ENCODE measurements at places on chromosomes 12 and 14. TPM values are rescaled to one million over a fixed set of nuclear protein-coding genes. Genes with fewer than 3 reads are reported as not detected.

ORAI1 gene
- total RNA-seq = 29.9 TPM

FOXA1 gene
- total RNA-seq = 0.20 TPM

TMEM132D gene
- total RNA-seq = 10.1 TPM

GLIPR1L1 gene
- 1.7 TPM for total RNA-seq

KRT1 gene
- not detected for total RNA-seq

DCD gene
- total RNA-seq = not detected

STON2 gene
- 50.0 TPM for total RNA-seq

RNU4-1 gene
- 1,786 TPM for total RNA-seq

CFAP54 gene
- 0.17 TPM for total RNA-seq

SDR9C7 gene
- not detected for total RNA-seq

A2M gene
- total RNA-seq = not detected

GRCh38 chr14:91177073-91178034, 63.5 kb downstream of the DGLUCY start:
- DNase-seq = peak; percentile 66

- no peak for DNase-seq
Observed at GRCh38 chr14:30373526-30373925, 185.4 kb upstream of the G2E3 start.

- no peak for DNase-seq
Observed at GRCh38 chr12:53676656-53677015, 753 bp upstream of the ATP5MC2 start.

DNA sequence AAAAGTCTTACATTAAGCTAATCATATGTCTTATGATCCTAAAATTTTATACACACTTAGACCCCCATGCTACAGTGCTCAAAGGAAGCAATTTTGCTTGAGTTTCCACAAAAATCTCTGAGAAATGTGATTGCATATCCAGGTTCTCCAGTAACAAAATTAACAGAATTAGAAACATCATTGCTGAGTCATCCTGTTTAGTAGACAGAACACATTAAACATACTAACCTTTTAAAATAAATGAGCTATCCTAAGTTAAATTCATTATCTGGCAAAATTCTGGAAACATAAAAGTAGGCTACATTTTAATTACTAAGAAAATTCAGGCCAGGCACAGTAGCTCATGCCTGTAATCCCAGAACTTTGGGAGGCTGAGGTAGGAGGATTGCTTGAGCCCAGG, 94.7 kb downstream of the DENND5B start:
- no peak for DNase-seq

GRCh38 chr12:67388331-67389138, 119.4 kb downstream of the CAND1 start:
- DNase-seq = peak; percentile 46

DNA sequence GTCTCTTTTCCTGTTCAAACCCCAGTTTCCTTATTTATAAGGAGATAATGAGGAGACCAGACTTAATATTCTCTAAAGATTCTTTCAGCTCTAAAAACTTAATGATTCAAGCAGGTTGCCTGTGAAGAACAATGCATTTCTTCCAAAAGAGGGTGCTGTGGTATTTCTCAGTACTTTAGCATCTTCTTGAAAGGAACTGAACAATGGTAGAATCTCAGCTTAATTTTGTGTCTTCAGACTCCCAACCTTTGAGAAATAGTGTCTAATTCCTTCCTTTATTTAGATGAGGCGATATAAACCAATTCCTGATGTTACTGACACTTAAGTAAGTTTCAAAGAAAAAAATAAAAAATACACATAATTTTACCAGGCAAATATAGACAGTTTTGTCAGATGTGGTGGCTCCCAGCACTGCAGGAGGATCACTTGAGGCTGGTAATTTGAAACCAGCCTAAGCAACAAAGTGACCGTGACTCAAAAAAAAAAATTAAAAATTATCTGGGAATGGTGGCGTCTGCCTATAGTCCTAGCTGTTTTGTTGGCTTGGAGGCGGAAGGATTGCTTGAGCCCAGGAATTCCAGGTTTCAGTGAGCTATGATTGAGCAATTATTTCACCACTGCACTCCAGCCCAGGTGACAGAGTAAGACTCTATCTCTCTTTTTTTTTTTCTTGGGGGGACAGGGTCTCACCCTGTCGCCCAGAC, 76.9 kb upstream of the PSMA6 start:
- DNase-seq = no peak

GRCh38 chr12:119245904-119246494, 67.3 kb downstream of the HSPB8 start:
- no peak for DNase-seq

GRCh38 chr12:73308747-73309146, 1036.6 kb downstream of the TRHDE start:
- DNase-seq = no peak

DNA sequence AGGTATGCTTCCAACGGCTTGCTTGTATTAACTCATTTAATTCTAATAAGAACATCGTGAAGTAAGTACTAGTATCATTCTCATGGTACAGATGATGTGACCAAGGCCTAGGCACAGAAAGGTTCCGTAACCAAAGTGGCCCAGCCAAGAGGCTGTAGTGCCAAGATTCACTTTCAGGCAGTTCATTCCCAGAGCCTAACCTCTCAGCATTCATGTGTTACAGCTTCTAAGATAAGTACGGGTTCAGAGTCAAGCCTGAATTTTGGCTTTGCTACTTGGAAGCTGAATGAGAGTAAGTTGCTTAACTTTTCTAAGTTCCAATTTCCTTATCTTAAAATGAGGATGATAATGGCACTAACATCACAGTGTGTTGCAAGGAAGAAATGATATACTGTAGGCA, 379.9 kb downstream of the AEBP2 start:
- no peak for DNase-seq

DNA sequence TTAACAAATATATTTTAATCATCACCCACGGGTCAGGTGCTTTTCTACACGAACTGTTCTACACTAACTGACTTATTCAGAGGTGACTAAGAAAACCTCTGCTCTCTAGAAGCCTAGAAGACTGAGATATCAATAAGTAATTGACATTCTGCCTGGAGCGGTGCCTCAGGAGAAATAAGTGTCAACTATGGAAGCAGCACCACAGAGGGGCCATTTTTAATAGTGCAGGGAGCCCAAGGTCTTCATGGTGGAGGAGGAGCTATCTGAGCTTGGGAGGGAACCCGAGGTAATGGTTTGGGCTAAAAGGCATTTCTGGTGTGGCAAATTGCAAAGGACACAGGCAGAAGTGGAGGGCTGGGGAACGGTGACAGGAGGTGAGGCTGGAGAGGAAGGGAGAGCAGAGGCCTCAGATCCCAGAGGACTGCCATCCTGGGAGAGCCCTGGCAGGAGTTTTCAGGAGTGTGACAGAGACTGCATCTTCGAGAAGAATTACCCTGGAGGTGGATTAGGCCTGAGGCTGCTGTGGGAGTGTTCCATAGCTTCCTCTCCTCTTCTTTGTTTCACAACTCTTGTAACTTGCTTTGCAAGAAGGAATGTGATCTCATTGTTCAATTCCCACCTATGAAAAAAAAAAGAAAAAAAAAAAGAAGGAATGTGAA, 123.1 kb downstream of the NPAS3 start:
- no peak for DNase-seq

DNA sequence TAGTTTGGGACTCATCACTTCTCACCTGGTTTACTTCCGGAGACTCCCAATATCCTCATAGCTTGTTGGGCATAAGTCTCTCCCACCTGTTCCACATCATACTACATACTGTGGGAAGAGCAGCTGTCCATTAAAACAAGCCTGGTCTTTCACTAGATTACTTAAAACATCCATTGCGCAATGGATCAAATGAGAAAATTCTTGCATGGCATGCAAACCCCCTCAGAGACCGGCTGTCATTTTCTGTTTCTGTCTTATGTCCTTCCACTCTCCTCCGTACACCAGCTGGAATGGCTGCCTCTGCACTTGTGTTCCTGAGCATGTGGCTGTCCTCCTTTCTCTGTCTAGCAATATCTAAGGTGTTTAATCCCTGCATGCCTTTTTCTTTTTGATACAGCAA, 265.6 kb downstream of the TMEM117 start:
- no peak for DNase-seq

GRCh38 chr12:91441246-91441645, 258.6 kb upstream of the DCN start:
- DNase-seq = no peak

DNA sequence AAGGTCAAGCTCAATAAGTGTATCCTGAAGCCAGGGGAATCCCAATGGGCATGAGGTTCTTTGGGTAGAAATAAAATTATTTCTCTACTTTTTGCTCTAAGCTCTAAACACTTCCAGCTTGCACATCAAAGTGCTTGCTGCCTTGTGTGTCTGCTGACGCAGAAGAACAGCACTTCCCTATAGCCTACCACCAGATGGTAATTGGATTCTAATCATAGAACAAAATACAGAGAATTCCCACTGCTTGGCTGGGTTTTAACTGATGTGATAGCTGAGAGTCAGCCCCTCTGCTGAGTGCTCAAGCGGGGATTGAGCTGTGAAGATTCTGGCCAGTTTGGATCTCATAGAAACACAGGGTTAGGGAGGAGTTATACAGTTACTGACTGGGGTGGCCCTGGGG, 132.4 kb upstream of the GZMB start:
- no peak for DNase-seq

- no peak for DNase-seq
Observed at GRCh38 chr12:116137318-116137717, 140.2 kb downstream of the MED13L start.

- no peak for DNase-seq
Observed at GRCh38 chr14:85217412-85217811, 312.5 kb upstream of the FLRT2 start.

GRCh38 chr14:104393898-104394381, 185.6 kb upstream of the C14orf180 start:
- DNase-seq = no peak

DNA sequence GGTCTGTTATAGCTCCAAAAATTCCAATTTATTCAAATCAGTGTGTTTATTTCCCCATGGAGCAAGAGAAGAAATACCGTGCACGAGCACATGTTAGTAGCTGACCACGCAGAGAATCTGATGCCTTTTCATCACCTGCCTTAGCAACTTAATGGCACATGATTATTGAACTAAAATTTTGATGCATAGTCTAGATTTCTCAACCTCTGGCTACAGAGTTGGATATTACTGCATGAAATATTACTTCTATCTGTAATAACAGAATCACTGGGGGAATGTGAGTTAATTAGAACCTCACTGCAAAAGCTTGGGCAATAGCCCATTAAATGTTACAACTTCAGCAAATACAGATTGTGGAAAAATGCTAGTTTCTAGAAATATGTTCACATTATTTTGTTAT, 335.8 kb downstream of the FLRT2 start:
- no peak for DNase-seq

- no peak for DNase-seq
Observed at GRCh38 chr12:79691511-79692248, 916 bp upstream of the PAWR start.

GRCh38 chr12:32448586-32448985, 49.2 kb downstream of the FGD4 start:
- DNase-seq = no peak

- no peak for DNase-seq
Observed at GRCh38 chr14:58071341-58071740, 80.7 kb downstream of the ARMH4 start.

- DNase-seq = no peak
Observed at GRCh38 chr14:67917006-67917405, 97.4 kb downstream of the RAD51B start.

- no peak for DNase-seq
Observed at GRCh38 chr12:122282061-122282460, 15.8 kb upstream of the VPS33A start.

DNA sequence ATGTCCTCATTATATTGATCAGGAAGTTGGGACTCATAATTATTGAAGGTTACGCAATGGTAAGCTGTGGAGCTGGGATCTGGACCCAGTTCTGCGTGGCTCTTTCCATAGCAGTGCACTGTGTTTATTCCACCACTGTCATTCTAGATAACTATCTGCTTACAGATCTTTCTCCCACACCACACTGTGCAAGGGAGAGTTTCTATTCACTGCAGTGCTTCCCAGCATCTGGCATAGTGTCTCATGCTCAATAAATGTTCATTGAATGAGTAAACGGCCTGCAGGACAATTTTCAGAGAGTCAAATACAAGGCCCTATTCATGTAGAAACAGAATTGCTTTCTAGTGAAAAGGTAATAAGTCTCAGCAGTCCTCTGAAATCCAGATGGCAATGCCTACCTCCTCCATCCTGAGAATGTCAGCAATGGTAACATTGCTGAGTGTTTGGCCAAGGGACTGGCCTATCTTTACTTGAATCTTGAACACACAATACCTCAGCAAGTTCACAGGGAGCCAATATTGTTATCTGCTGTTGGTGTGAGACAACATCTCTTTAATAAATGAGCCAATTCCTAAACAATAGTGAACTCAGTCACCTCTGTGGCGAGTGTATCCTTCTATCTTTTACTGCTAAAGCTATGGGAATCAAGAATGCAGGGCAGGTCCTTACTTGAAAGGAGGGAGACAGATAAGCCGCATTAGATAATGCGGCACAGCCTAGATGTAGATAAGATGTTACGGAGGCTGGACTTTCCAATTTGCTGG, 332.4 kb upstream of the PRICKLE1 start:
- DNase-seq = no peak

- DNase-seq = no peak
Observed at GRCh38 chr14:68379510-68380328, 413.1 kb downstream of the ZFP36L1 start.

DNA sequence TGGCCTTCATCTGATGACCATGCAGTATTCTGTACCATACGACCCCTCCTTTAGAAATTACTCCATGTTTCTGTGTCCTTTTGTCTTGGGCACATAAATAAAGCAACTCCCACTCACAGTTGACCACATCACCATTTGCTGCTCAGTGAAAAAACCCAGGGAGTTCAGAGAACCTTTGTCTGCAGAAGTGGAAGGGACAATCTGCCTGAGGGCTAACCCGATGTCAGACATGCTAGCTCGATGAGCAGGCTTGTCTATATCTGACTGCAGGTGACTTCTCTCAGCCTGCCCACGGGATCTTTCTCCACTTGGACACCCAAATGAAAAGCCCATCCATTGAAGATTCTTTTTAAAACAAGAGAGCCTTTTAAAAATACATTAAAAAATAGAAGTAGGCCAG, 45.7 kb upstream of the GRIP1 start:
- DNase-seq = no peak

DNA sequence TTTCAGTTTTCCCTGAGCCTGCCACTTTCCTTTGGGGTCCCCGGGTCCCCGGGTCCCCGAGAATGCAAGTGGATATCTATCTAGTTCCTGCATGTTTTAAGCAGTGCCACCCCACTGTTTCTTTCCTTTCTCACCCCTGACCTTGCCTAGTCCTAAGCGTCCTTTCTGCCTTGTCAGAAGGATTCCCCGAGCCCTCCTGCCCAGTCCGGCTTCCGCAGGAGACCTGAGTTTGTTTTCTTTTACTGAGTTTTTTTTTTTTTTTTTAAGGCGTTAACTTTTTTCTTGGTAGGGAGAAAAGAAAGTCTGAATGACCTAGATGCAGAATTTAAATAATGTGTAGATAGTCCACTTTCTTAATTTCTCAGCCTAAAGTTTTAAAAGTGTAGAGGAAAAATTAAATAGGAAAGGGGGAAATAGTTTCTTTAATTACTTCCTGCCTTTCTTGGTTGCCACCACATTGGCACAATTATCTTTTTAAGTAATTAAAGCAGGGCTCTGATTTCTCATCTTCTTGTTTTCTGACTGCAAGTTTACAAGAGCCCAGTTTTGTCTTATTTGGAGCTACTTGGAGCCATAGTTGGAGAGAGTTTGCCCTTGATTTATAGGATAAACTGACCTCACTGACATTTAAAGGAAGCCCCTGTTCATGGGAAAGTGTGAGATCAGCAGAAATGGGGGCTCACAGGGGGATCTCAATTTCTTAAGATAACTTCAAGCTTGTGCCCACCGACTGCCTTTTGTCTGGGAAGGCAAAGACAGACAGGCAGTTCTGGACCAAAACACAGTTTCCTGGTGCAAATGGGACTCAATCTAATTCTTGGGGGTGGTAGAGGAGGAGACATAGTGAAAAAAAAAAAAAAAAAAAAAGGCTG, 2.9 kb downstream of the PAX9 start:
- DNase-seq = no peak

Measured in H1 (cell line).